ENCODE measurements at places on chromosomes 7 and 10.

DNA sequence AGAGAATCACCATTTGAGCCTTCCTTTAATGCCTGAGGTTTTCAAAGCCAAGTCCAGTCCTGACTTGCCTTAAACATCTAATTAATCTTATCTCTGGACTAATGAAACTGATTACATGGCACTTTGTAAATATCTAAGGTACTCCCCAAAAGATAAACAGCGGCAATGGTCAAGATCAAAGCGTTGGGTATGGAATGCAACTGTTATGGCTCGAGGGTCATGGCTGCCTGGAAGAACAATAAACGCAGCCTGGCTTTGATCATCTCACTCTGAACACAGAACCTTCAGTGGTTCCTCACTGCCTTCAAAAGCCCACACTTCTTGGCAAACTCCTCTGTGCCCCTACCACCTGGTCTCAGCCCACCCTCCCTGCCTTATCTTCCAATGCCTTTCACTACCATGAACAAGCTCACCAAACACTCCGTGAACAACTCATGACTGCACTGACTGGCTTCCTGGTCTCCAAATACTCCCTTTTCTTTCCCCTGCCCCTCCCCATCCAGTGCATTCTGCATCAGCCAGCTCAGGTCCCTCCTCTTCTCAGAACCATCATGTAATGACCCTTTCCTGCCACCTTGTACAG, 150.2 kb upstream of the NFE2L3 start:
- DNase-seq, result no peak

DNA sequence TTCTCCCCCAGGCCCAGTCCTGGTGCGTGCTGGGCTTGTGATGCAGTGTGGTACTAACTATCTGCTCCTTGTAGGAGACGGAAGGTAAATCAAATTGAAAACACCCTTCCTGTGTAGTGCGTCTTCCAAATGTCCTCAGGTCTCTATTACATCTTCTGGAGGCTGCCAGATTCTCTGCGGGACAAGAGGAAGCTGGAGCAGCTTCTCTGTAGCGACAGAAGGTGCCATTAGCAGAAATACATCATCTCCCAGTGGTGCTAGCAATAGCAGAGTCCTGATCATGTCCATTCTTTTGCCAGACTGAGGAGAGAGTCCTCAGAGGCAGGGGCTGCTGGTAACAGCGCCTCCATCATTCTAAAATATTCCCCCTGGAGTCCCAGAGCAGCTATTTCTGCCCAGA, 675.2 kb downstream of the LRMDA start:
- DNase-seq, result no peak

- DNase-seq, result no peak
Observed at GRCh38 chr10:112520914-112521313, 73.9 kb downstream of the VTI1A start.

DNA sequence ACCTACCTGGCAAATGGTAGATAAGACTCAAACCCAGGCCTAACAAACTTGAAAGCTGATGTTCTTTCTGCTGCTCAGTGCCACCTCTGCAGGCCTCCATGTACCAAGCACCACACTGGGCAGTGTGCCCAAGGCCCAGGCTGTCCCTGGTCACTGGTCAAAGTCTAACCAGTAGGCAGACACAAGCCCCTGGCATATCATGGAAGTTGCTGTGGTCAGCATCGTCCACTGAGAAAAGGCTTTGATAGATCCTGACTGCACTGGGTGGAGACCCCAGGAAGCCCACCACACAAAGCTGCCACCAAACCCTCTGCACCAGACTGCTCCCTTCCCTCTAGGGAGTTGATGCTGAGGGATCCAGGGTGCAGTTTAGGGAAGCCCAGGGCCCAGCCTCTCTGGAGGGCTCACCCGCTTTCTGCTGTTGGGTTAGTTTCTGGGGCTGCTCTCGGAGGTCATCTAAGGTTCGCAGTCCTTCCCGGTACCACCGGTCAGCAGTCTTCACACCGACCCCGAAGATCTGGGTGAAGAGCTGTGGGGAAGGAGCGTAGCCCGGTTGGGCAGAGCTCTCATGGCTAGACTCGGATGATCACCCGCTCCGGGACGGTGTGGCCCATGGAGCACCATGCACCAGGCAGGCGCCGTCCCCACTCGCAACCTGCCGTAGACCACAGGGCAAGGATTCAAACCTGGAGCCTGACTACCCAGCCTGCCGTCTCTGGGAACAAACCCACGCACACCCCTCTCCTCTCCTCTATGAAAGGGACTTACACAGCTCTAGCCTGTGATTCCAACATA, 6.0 kb downstream of the POLM start:
- no peak for DNase-seq

GRCh38 chr7:47377741-47378140, 204.2 kb downstream of the TNS3 start:
- DNase-seq, result no peak

DNA sequence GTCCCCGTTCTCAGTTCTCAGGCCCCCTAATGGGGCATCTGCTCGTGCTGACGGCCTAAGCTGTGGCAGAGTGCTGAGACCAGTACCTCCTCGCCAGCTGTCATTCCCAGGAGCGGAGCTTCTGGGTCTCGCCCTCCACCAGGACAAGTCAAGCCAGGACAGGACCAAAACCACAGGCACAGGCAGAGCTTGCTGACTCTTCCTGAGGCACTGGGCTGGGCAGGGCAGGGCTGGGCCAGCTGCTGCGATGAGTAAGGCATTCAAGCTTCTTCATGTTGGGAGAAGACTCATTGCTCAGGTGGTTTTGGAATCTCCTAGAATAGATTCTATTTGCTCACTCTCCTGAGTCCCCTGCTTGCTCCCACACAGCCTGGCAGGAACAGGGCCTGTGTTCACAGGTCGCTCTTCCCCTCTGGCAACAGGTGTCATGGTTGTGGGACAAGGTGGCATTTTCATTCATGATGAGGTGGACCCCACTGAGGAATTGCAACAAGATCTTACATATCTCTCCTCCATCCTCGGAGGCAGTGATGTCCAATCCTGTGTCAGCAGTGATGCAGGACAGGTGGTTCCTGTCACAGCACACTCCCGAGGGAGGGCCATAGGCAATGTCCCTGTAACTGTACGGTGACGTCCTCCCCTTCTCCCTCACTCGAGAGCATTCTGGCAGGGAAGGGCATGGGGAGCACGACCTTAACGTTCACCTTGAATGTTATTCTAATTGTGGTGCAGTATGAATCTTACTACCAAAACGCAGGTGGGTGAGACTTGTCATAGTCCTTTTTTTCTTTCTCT, 17.0 kb upstream of the SH3PXD2A start:
- no peak for DNase-seq

DNA sequence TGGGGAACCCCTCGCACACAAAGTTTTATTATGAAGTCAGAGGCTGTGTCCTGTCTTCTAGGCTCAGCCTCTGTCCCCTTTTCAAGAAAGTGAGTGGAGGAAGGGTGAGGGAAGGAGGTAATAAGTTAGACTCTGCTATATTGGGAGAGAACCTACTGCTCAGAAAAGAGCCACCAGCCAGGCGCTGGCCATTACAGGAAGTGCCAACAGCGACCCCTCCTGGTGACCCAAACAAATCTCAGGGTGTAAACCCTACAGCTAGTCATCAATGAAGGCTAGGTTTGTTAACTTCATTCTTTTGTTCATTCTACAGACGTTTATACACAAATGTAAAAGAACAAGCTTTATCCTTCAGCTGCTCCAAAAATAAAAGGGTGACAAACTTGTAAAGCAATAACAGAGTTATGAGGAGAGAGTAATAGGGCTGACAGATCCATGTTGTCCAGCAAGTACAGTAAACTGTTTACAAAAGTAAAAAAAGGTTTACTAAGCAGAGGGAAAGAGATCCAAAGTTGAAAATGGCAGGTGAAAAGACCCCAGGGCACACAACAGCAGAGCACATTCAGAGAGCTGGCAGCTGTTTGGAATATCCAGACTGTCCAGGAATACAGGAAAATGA, 82.7 kb downstream of the FAM204A start:
- no peak for DNase-seq

DNA sequence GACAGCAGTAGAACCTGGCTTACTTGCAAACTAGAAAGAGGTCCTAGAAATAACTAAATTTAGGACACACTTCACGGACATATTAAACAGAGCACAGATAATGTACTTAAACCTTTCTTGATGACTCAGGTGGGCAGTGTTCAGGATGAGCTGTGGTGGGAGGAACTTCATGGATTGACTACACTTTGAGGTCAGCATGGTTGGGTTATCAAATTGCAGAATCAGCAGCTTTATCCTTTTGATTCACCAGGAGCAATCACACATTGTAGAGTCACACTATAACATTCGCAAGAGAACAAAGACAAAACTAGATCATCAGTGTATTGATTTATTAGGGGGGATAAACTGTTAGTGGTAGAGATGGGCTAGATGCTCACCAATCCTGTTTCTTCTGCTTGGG, 38.6 kb upstream of the AGK start:
- DNase-seq, result no peak

GRCh38 chr10:26859241-26860101, 1.3 kb downstream of the ABI1 start:
- no peak for DNase-seq

DNA sequence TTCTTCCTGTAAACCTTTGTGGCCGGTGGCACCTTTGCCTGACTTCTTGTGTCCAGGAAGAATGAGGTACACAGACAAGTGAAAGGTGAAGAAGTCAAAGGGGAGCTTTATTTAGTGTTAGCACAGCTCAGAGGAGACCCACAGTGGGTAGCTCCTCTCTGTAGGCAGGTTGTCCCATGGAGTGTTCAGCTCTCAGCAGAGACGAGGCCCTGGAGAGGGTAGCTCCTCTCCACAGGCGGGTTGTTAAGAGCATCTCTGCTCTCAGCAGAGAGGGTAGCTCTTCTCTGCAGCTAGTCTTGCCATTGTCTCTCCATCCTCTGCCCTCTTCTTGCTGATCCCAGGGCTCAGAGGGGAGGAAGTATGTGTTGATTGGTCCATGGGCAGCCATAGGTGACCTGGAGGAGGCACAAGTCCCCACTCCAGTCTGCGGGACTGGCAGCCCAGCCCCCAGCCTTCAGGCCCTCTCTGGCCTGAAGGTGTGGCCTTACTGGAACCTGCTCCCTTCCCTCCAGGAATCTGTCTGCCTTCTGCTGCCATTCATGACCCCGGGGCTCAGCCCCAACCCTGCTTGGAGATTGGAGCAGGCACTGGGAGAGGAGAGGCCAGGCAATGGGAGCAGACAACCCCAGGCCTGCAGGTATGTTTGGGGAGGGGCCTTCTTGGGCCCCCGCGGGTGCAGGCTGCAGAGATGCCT, 24.5 kb downstream of the HHEX start:
- no peak for DNase-seq

DNA sequence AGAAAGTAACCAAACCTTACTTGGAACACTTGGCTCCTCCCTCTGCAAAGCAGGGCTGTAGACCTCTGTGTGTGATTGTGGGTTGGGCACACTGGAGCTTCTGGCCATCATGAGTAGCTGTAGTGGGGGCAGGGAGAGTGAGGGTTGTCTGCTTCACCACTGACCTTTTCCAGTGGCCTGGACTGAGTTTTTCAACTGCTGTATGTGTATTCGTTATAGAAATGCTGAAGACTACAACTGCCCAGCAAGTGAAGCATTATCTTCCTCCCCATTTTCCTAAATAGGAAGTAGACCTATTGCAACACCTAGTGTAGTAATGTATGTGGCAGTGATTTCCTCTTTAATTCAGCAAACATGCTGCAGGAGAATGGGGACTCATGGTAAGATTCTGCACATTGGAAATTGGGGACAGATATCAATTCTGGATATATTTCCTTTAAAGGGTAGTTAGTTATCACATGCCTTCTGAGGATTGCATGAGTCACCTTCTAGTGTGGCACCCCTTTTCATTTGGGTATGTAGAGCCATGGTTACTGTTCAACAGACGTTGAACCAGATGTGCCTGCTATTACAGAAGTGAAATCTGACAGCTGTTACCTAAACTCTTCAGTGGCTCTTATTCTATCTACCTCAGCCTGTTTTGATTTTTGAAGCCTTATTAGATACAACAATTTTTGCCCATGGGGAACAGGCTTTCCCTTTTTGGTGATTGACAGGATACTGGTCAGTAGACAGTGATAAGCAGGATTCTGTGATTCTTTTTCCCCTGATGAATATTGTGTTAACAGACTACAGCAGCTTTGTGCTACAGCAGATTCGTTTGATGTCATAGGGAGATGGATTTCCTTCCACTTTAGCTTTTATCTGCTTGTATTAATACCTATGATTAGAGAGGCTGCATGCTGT, 130.9 kb downstream of the SND1 start:
- no peak for DNase-seq

DNA sequence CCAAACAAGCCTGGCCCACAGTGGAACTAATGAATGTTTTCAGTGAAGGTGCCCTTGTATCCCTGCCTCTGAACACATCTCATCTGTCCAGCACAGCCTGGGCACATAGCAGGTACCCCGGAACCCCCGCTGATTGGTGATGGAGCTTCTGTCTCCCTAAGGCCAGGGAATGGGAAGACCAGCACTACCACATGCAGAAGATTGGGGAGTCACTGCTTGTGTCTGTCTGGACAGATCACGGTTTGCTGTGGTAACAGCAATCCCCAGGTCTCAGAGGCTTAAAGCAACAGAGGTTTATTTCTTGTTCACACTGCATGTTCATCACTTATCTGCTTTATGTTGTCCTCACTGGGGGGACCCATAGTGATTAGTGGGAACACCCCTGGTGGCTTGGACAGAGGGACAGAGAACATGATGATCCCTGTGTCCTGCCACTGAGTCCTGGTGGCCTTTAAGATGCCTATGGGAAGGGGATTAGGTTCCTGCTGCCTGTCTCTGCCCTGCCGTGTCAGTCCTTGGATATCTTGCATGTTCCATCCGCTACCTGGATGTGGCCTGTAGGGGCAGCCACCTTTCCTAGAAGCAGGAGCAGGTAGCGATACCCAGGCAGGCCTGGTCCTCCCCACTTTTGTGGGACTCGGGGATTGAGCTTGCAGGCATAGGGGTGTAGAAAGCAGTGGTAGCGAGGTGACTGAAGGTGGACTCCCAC, 3.6 kb downstream of the TSPAN14 start:
- DNase-seq, result no peak

GRCh38 chr10:21162948-21163347, 265.8 kb upstream of the NEBL start:
- DNase-seq, result no peak

GRCh38 chr7:126489874-126490273, 762.9 kb downstream of the GRM8 start:
- DNase-seq, result no peak

GRCh38 chr10:87544721-87545120, 40.0 kb downstream of the MINPP1 start:
- no peak for DNase-seq

DNA sequence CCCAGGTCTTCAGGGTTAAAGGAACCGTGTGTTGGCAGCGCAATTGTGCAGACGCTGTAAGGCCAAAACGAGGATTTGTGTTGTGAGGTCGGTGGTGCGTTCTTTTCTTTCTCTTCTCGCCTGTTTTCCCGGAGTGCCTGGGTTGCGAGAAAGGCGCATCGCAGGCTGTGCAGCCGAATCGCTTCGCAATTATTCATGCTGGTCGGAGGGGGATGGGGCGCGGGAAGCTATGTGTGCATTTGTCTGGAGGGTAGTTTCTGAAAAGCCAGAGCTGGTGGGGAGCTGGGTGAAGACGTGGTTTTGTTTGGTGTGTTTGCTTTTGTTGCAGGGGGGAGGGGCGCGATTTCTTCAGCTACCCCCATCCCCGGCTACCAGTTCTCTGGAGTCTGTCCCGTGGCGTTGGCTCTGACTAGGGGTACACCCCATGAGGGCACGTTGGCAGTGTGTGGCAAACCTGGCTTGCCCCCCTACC, 2.1 kb downstream of the MXI1 start:
- peak; percentile 67 for DNase-seq

Data from CD4-positive, alpha-beta T cell treated with Interleukin-4 for 1 hour (primary cell).